ENCODE measurements at places on chromosomes 7 and 10. TPM values are rescaled to one million over a fixed set of nuclear protein-coding genes. Genes with fewer than 3 reads are reported as not detected.

The HECTD2 gene
- 10.4 TPM for total RNA-seq

The SMKR1 gene
- total RNA-seq, result 0.38 TPM

The CPED1 gene
- total RNA-seq, result 2.2 TPM

The CLDN4 gene
- 0.06 TPM for total RNA-seq

The ACTL6B gene
- not detected for total RNA-seq

Data from bladder microvascular endothelial cell (primary cell).